ENCODE measurements at places on chromosomes 4 and X. TPM values are rescaled to one million over a fixed set of nuclear protein-coding genes. Genes with fewer than 3 reads are reported as not detected.

DNA sequence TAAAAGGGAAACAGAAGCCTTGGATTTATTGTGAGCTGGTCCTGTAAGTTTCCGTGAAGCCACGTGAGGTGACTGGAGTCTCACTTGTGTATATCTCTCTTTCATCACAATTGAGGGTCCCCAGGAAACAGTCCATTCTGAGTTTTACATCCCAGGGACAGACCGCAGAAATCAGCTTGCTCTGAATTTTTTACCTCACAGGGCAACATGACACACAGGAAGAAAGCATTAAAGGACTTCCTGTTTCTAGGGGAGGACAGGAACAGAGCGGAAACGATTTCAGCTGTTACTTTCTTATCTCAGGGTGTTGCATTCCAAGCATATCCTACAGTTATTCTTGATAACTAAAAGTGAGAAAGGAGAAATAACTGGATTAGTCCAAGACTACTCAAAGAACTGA, 553.5 kb downstream of the TRAM1L1 start:
- DNase-seq, result no peak

GRCh38 chr4:130705023-130705422, 1609.1 kb downstream of the C4orf33 start:
- no peak for DNase-seq

GRCh38 chr4:79743014-79743413, 330.0 kb downstream of the ANTXR2 start:
- DNase-seq, result no peak

DNA sequence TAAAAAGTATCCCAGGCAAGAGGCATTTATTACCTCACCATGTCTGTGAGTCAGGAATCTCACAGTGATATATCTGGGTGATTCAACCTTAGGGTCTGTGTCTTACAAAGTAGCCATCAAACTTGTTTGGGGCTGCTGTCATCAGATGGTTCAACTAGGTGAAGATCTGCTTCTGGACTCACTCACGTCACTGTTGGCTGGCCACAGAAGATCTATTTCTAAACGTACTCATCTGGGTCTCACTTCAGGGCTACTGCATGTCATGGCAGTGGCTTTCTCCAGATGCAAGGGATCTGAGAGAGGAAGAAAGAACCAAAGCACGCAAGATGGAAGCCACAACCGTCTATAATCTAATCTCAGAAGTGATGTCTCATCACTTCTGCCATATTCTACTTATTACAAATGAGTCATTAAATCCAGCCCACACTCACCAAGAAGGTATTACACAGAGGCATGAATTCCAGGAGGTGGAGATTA, 267.8 kb upstream of the ANKRD50 start:
- DNase-seq, result no peak

- no peak for DNase-seq
Measured at GRCh38 chr4:140829825-140830224, 73.6 kb upstream of the TBC1D9 start.

DNA sequence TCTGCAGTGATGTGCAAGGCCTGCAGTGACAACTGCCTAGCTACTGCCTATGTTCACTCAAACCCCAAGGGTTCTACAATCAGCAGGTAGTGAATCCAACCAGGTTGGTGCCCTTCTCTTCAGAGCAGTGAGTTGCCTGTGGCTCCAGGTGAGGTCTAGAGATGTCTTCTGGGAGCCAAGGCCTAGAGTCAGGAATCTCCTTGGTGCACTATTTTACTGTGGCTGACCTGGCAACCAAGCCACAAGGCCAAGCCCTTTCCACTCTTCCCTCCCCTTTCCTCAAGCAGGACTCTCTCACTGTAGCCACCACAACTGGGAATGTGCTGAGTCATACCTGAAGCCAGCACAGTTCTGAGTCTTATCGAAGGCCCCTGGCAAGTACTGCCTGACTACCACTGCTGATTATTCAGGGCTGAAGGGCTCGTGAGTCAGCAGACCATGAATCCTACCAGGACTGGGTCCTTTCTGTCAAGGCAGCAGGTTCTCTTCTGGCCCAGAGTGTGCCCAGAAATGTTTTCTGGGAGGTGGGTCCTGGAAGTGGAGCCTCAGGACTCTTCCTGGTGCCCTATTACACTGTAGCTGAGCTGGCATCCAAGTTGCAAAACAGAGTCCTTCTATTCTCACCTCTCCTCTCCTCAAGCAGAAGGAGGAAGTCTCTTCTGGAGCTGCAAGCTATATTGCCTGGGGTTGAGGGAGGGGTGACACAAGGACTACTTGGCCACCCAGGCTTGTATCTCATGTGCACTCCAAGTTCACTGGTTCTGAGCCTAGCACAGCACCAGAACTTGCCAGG, 111.6 kb downstream of the BTC start:
- no peak for DNase-seq

- DNase-seq, result no peak
Measured at GRCh38 chr4:56323327-56323726, 64.0 kb downstream of the AASDH start.

DNA sequence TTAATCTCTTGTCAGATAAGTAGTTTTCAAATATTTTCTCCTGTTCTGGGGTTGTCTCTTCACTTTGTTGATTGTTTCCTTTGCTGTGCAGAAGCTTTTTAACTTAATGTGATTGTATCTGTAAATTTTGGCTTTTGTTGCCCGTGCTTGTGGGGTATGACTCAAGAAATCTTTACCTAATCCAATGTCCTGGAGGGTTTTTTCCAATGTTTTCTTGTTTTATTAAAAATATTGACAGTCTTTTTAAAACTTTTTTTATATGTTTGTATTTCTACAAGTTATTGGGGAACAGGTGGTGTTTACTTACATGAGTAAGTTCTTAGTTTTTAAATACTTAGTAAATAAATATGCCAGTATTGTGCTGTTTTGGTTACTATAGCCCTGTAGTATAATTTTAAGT, 44.9 kb downstream of the RTL3 start:
- DNase-seq, result no peak

- no peak for DNase-seq
Measured at GRCh38 chr4:28966982-28967381, 1753.2 kb upstream of the PCDH7 start.

- DNase-seq, result no peak
Measured at GRCh38 chr4:23759066-23759465, 130.8 kb downstream of the PPARGC1A start.

DNA sequence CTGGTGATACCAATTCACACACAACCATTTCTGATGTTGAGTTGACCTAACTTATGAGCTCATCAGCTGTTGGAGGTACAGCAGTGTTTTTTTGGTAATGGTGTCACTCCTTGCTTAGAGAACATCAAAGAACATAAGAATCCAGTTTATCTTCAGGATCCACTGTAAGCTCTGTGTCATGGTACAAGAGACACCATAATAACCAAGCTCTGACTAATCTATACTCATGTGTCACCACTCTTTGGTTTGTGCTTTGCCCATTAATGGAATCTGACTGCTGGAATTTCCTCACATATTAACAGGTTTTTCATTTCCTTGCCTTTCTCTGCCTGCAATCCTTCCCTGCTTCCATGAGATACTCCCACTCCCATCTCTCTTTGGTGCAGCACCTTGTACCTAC, 735.1 kb upstream of the LCORL start:
- no peak for DNase-seq

- no peak for DNase-seq
Measured at GRCh38 chr4:79178760-79179159, 147.1 kb downstream of the NAA11 start.

GRCh38 chrX:115318139-115318538, 28.6 kb downstream of the LUZP4 start:
- no peak for DNase-seq

- DNase-seq, result no peak
Measured at GRCh38 chrX:23185951-23186350, 148.7 kb upstream of the PTCHD1 start.

DNA sequence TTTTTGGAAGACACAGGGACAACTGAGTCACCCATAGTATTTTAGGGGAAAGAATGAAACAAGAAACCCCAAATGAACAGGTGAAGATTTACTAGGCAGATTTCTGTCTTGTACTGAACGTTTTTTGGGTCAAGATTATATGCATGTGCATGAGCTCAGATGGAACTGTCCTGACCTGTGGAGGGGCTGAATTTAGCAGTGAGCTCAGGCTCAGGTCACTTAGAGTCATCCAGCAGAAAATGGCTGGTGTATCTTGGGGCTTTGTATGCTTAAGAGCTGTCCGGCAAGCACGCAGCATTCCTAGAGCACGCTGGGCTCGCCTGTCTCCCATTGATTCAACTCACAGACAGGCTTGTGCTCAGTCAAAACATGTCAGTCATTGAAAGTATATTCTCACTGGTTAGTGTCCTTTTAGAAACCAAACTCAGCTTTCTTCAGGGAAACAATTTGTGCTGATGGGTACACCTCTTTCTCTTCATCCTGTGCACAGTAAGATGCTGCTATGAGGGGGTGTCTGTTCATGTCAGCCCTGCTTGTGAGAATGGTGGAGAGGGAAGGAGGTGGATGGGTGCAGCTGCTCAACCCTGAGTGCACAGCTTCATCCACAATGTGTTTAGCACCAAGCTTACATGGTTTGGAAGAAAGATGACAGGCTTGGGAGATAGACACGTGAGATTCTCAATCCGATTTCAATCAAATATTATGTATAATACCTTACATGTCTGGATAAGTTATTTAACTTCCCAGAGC, 47.5 kb upstream of the PDLIM3 start:
- no peak for DNase-seq

GRCh38 chr4:114163051-114163450, 183.6 kb upstream of the ARSJ start:
- DNase-seq, result no peak

GRCh38 chr4:8900588-8900987, 28.9 kb upstream of the HMX1 start:
- no peak for DNase-seq

DNA sequence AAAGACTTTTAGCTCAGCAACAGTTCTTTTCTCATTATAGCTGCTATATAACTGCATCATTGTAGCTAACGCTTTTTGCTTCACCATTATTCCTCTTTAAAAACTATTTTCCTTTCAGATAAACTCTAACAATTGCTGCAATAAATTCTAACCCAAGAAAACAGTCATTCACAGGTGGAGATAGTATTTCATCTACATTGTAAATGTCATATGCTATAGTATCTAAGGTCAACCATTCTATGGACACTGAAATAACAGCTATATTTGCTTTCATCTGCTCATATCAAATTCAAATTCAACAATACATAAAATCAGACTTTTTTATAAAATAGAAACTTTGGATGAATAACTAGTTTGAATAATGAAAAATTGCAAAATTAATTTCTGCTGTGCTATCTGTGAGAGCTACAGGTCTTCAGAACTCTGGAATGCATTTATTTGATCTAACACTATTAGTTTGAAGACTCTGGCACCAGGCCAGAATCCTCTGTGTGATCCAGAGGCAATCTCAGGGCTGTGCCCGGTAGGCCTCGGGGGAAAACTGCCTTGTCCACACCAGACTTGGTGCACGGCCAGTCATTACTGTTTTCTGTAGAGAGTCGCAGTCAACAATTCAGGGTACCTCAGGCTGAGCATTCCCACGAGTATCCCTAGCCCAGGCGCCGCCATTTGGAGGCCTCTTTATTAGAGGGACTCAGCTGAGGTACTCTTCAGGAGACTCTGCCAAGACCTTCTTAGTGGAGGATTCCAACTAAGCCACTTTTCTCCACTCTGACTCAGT, 332.4 kb downstream of the SLC7A11 start:
- DNase-seq, result no peak

DNA sequence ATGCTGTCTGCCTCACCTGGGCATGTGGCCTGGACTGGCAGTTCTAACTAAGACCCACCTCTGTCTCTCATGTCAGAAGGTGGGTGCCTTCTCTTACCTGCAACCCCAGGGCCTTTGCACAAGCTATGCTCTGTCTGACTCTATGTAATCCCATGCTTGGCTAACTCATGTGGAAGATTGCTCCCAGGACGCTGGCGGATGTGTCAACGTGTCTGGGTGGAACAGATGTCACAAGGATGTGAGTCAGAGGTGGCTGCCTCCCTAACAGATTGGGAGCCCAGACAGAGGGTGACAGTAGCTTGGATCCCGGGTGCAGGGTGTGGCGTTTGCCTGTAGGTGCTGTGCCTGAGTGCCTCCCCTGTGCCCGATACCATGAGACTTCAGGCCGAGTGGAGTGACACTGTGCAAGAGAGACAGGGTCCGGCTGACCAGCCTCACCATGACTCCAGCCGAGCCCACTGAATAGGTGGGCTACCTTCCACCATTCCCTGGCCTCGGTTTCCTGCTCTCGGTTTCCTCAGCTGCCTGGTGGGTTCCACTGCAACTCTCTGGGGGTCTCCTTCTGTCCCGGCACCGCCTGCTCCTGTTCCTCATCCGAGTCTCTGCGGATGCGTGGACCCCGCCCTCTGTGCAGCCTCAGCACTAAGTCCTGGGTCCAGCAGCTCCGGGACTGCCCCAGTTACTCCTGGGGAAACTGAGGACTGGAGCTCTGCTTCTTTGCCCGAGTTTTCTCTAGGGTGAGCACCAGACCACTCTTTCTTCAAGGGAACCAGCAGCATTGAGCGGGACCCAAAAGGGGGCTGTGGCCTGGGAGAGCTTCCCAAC, 11.0 kb downstream of the SH3BP2 start:
- DNase-seq, result no peak

DNA sequence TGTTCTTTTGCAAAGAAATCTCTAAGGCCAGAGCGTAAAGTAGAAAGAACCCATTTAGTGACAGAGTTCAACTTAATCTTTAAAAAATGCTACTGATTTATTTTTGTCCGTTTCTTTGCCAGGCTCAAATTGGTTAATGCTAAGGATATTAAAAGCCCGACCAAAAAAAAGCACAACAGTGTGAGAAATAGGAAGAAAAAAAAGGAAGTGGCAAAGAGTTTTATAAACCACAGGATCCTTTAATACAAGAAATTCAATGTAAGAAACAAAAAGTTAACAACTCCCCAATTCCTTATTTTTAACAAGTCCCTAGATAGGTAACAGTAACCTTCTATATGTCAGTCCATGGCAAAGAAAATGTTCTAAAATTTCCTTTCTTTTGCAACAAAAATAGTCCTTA, 480.4 kb downstream of the ACTRT1 start:
- DNase-seq, result no peak

GRCh38 chr4:151664289-151664688, 96.5 kb downstream of the GATB start:
- DNase-seq, result no peak

- DNase-seq, result no peak
Measured at GRCh38 chr4:84878090-84878489, 88.4 kb downstream of the WDFY3 start.

DNA sequence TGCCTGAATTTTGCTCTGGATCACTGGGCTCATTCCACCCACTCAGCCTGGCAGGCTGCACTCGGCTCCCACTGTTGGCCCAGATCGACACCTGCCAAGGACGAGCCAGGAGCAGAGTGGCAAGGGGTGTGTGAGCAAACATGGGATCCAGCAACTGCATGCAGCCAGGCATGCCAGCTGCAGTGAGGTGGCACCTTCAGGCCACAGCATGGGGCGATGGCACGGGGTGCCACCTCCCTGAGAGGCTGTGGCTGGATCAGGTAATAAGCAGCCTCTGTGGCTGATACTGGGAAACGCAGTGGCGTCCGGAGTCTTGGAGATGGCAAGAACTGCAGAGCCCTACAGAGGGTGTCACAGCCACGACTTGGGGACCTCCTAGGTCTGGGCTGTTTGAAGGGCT, 244.5 kb upstream of the FSTL5 start:
- peak; percentile 26 for DNase-seq

- no peak for DNase-seq
Measured at GRCh38 chr4:182343453-182343852, 100.3 kb downstream of the TENM3 start.

Gene GAGE12J
- not detected for total RNA-seq

Gene RS1
- total RNA-seq, result not detected

Gene DKK2
- not detected for total RNA-seq

Gene HS6ST2
- not detected for total RNA-seq

Gene PCDH18
- not detected for total RNA-seq

Gene IQCM
- not detected for total RNA-seq

Gene HOPX
- 16.9 TPM for total RNA-seq

Gene RPS6KA6
- 0.39 TPM for total RNA-seq

Gene TEC
- total RNA-seq, result 4.2 TPM

Gene ESX1
- not detected for total RNA-seq

Gene PRSS12
- total RNA-seq, result not detected

Data from CD4-positive, alpha-beta memory T cell (primary cell).